ENCODE measurements at places on chromosomes 7 and 10. TPM values are rescaled to one million over a fixed set of nuclear protein-coding genes. Genes with fewer than 3 reads are reported as not detected.

PTCD1 gene
- total RNA-seq: 8.7 TPM

PPP1R9A gene
- total RNA-seq: 12.6 TPM

C10orf90 gene
- total RNA-seq: not detected

H2BK1 gene
- not detected for total RNA-seq

- H3K4me3 ChIP-seq: no peak overlapping the region
- DNase-seq: no peak
- no peaks in the 10 kb centered on the region for H3K4me1 ChIP-seq
Observed at GRCh38 chr10:17007418-17007770, 122.2 kb downstream of the CUBN start.

GRCh38 chr7:79598351-79598750 lies 144.9 kb upstream of the MAGI2 start:
- H3K27ac ChIP-seq: no peak overlapping the region
- no peak for DNase-seq
- no peaks in the 10 kb centered on the region for H3K4me1 ChIP-seq
- H3K36me3 ChIP-seq: no peaks in the 10 kb centered on the region
- no peak overlapping the region for H3K4me3 ChIP-seq

DNA sequence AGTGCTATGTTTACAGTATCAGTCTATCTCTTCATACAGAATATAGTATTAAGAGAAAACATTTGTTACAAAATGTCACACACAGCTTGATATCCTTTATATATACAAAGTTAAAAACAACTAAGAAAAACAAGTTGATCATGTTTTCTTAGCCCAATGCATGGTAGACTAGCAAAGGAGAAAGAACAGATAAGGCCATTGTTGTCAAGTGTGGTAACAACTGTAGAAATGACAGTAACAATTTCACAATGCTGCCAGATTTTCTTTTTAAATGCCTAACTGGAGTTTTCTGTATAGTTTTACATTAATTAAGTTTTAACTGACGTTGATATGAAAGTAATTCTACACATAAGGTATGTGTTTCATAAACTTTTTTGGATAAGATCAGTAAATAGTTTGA lies 65.8 kb downstream of the TFEC start:
- H3K36me3 ChIP-seq: no peaks in the 10 kb centered on the region
- H3K27me3 ChIP-seq: no peaks in the 10 kb centered on the region
- H3K4me3 ChIP-seq: no peak overlapping the region
- no peak overlapping the region for H3K27ac ChIP-seq
- DNase-seq: no peak
- H3K4me1 ChIP-seq: no peaks in the 10 kb centered on the region

GRCh38 chr10:79061441-79062315 lies 7.1 kb upstream of the ZMIZ1 start:
- H3K27me3 ChIP-seq: no peaks in the 10 kb centered on the region
- DNase-seq: no peak
- H3K27ac ChIP-seq: no peak overlapping the region
- no peaks in the 10 kb centered on the region for H3K36me3 ChIP-seq
- H3K4me1 ChIP-seq: peaks cover 7% of the 10 kb centered on the region

- no peaks in the 10 kb centered on the region for H3K4me1 ChIP-seq
- H3K27me3 ChIP-seq: no peaks in the 10 kb centered on the region
- H3K36me3 ChIP-seq: no peaks in the 10 kb centered on the region
- no peak overlapping the region for H3K4me3 ChIP-seq
- DNase-seq: no peak
Observed at GRCh38 chr7:27602766-27603165, 59.9 kb downstream of the HIBADH start.

GRCh38 chr7:100580466-100581283 lies 5.3 kb downstream of the LRCH4 start:
- peaks cover 11% of the 10 kb centered on the region for H3K4me1 ChIP-seq
- peaks cover 4% of the 10 kb centered on the region for H3K36me3 ChIP-seq

THSD7A gene
- total RNA-seq: 0.53 TPM

PDZD7 gene
- total RNA-seq: 55.9 TPM

GPC2 gene
- total RNA-seq: 16.5 TPM

DNA sequence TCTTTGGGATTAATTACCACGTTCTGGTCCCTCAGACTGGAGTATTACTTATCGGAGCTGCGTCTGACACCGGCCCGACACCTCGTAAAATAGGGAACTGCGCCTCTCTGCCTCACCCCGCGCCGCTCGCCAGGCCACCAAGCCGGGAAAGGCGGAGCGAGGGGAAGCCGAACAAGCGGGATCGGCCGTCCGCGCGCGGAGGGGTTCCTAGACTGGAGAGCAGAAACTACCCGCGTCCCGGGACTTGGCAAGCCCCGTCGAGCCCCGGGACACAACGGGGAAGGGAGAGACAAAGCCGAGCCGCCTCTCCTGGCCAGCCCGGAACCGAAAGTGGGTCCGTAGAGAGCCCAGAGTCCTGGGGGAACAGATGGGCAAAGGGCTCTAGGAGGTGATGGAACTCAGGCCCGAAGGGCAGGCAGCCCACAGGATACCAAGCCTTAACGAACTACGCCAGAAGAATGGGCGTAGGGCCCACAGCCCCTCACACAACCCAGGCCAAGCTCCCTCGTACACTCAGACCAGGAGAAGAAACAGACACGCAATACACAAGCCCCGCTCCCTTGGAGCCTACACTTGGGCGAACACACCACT lies 6.5 kb downstream of the LBX1 start:
- H3K36me3 ChIP-seq: no peaks in the 10 kb centered on the region
- no peak for DNase-seq
- H3K27me3 ChIP-seq: no peaks in the 10 kb centered on the region
- H3K4me1 ChIP-seq: peaks cover 13% of the 10 kb centered on the region
- H3K27ac ChIP-seq: no peak overlapping the region
- peak overlapping the region; percentile 33 for H3K4me3 ChIP-seq

DNA sequence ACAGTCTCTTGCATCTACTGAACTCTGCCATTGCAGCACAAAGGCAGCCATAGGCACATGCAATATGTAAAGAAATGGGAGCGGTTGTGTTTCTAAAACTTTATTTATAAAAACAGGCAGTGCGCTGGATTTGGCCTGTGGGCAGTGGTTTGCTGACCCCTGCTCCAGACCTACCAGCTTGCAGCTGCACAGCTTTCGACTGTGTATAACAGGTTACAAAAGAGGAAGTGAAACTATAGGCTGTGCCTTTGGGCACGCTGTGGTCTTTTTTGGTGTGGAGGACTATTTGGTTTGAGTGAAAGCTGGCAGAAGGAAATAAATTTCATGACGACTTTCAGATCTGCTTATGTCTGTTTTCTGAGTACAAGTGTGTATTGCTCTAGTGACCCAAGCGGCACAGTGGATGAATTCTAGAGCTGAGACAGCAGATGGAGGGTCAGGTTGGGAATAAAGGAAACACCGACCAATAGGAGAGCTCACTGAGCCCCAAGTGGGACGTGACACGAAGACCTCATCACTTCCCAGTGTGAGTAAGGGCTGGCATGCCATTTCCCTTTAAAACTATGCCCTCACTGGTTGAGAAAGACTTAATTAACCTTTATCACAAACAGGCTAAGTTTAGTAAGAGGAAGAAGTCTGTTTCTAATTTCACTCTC lies 152.7 kb downstream of the ANK3 start:
- H3K27ac ChIP-seq: peak overlapping the region; percentile 54
- no peak for DNase-seq
- no peaks in the 10 kb centered on the region for H3K4me1 ChIP-seq
- no peak overlapping the region for H3K4me3 ChIP-seq
- H3K36me3 ChIP-seq: no peaks in the 10 kb centered on the region
- H3K27me3 ChIP-seq: no peaks in the 10 kb centered on the region

CALML3 gene
- total RNA-seq: not detected

DNA sequence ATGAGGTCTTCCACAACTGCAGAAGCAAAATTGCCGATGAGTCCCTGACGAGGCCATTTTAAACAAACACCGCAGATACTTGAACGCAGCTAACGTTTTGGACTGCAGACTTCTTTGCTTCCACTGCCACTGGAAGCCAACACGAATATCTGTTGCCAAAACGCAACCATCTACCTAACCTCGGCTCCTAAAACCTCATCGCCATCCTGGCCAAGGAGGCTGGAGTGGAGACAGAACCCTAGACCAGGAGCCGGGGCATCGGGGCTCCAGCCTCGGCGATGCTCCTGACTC lies 493 bp downstream of the WDR91 start:
- peak overlapping the region; percentile 90 for H3K27ac ChIP-seq
- no peaks in the 10 kb centered on the region for H3K36me3 ChIP-seq
- peaks cover 22% of the 10 kb centered on the region for H3K4me1 ChIP-seq
- H3K27me3 ChIP-seq: no peaks in the 10 kb centered on the region
- peak; percentile 29 for DNase-seq

GRCh38 chr7:156764016-156764669 lies 123.6 kb downstream of the RNF32 start:
- no peaks in the 10 kb centered on the region for H3K27me3 ChIP-seq
- no peak overlapping the region for H3K4me3 ChIP-seq
- H3K36me3 ChIP-seq: no peaks in the 10 kb centered on the region
- H3K27ac ChIP-seq: no peak overlapping the region
- peak; percentile 82 for DNase-seq

- no peak overlapping the region for H3K4me3 ChIP-seq
- H3K4me1 ChIP-seq: no peaks in the 10 kb centered on the region
Observed at GRCh38 chr10:82814635-82815034, 939.6 kb downstream of the NRG3 start.
